Aorta (tissue), 5 donors: ENCODE measurements at places on chromosomes 1 and 21. TPM values are rescaled to one million over a fixed set of nuclear protein-coding genes. Genes with fewer than 3 reads are reported as not detected.

The PADI1 gene
- 0.13 TPM for polyA plus RNA-seq

GRCh38 chr1:1307261-1307922 lies 338 bp downstream of the ACAP3 start:
- H3K4me1 ChIP-seq, result no peaks in the 10 kb centered on the region
- DNase-seq, result peak; percentile 71
- H3K36me3 ChIP-seq, result no peaks in the 10 kb centered on the region
- H3K27me3 ChIP-seq, result no peaks in the 10 kb centered on the region
- peak overlapping the region; percentile 9 for H3K27ac ChIP-seq
- peak overlapping the region; percentile 51 for H3K4me3 ChIP-seq

The CBR3 gene
- 17.2 TPM for polyA plus RNA-seq

The PLEKHM2 gene
- polyA plus RNA-seq, result 23.9 TPM

DNA sequence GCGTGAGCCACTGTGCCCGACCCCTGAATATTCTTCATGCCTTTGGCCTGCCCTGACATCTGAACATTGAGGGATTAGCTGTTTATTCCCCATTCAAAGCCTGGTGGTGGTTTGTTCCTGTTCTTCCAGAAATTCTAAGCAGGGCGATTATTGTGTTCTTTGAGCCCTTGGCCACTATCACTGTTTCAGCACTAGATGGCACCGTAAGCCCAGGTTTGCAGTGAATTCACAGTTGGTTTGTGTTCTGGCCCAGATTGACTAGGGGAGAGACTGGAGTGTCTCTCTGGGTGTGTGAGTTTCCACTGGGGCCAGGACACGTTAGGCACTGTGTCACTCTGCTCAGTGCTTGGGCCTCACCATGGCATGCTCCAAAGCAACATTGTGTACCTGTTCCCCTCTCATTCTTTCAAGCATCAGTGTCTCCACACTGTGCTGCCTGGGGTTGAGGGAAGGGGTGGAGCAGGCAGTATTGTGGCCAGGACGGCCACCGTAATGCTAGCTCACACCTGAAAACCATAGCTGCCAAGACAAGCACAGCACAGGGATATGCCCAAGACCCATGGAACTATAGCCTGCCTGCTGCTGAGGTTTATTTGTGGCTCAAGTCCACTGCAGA lies 52.7 kb downstream of the PKN2 start:
- H3K4me1 ChIP-seq, result no peaks in the 10 kb centered on the region
- no peaks in the 10 kb centered on the region for H3K27me3 ChIP-seq
- no peak overlapping the region for H3K4me3 ChIP-seq
- no peaks in the 10 kb centered on the region for H3K36me3 ChIP-seq

GRCh38 chr1:44919400-44919799 lies 67.0 kb downstream of the EIF2B3 start:
- no peak overlapping the region for H3K27ac ChIP-seq
- no peak for DNase-seq
- no peak overlapping the region for H3K4me3 ChIP-seq
- no peaks in the 10 kb centered on the region for H3K36me3 ChIP-seq
- H3K4me1 ChIP-seq, result no peaks in the 10 kb centered on the region

- no peaks in the 10 kb centered on the region for H3K4me1 ChIP-seq
- H3K4me3 ChIP-seq, result peak overlapping the region; percentile 45
- no peaks in the 10 kb centered on the region for H3K36me3 ChIP-seq
- H3K27me3 ChIP-seq, result no peaks in the 10 kb centered on the region
Measured at GRCh38 chr1:34163792-34164731, 968 bp downstream of the CSMD2 start.

GRCh38 chr1:246051909-246052518 lies 455.1 kb downstream of the SMYD3 start:
- H3K36me3 ChIP-seq, result no peaks in the 10 kb centered on the region
- no peaks in the 10 kb centered on the region for H3K4me1 ChIP-seq
- no peak for DNase-seq

The ILDR2 gene
- not detected for polyA plus RNA-seq

The PPM1J gene
- polyA plus RNA-seq, result 7.1 TPM

DNA sequence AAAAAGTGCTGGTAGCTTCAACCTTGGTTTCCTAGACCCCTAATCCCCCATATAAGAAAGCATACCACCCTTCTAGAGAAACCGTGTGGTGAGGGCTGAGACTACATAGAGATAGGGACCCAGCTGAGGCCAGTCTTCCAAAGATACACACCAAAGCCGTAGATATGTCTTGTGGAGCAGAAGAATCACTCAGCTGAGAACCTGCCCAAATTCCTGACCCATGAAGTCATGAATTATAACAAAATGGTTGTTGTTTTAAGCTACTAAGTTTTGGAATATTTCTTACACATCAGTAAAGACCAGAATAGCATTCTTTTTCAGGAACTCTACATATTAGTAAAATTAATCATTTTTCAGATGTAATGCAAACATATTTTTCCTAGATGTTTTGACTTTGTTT lies 3.3 kb upstream of the SNRPE start:
- H3K27me3 ChIP-seq, result no peaks in the 10 kb centered on the region
- peaks cover 7% of the 10 kb centered on the region for H3K4me1 ChIP-seq
- no peaks in the 10 kb centered on the region for H3K36me3 ChIP-seq
- H3K4me3 ChIP-seq, result no peak overlapping the region
- no peak overlapping the region for H3K27ac ChIP-seq

The CFAP126 gene
- not detected for polyA plus RNA-seq

- no peaks in the 10 kb centered on the region for H3K4me1 ChIP-seq
- no peak for DNase-seq
- no peak overlapping the region for H3K27ac ChIP-seq
- H3K36me3 ChIP-seq, result no peaks in the 10 kb centered on the region
Measured at GRCh38 chr1:46960250-46960649, 19.0 kb upstream of the CYP4A11 start.

GRCh38 chr1:5267603-5268235 lies 613.3 kb downstream of the AJAP1 start:
- H3K27me3 ChIP-seq, result no peaks in the 10 kb centered on the region
- no peaks in the 10 kb centered on the region for H3K36me3 ChIP-seq
- DNase-seq, result peak; percentile 25
- no peaks in the 10 kb centered on the region for H3K4me1 ChIP-seq
- H3K27ac ChIP-seq, result no peak overlapping the region
- H3K4me3 ChIP-seq, result no peak overlapping the region

GRCh38 chr21:16913010-16913409 lies 599.8 kb upstream of the CXADR start:
- H3K27me3 ChIP-seq, result no peaks in the 10 kb centered on the region
- no peak overlapping the region for H3K27ac ChIP-seq
- no peaks in the 10 kb centered on the region for H3K4me1 ChIP-seq
- H3K36me3 ChIP-seq, result no peaks in the 10 kb centered on the region
- DNase-seq, result no peak

The RASSF5 gene
- 5.1 TPM for polyA plus RNA-seq

The CFAP74 gene
- not detected for polyA plus RNA-seq

The NT5C1A gene
- polyA plus RNA-seq, result 0.46 TPM

The PRRX1 gene
- 15.2 TPM for polyA plus RNA-seq

DNA sequence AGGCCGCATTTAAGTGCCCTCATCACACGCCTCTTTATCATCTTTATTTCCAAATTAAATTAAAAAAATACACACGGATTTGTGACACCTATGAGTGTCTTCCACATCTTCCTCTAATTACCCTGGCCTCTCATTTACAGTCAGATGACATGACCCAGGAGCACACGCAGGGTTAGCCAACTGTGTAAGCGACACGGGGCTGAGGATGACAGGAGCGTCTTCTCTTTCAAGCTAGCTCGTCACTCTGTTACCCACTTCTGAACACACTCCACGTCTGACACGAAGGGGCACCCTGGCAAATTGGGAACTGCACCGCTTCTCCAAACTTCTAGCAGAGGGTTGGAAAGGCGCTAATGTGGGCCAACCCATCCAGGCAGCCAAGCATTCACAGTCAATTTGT lies 112.1 kb downstream of the SMYD2 start:
- no peak for DNase-seq
- H3K27ac ChIP-seq, result no peak overlapping the region
- H3K36me3 ChIP-seq, result no peaks in the 10 kb centered on the region
- H3K4me3 ChIP-seq, result no peak overlapping the region
- H3K4me1 ChIP-seq, result no peaks in the 10 kb centered on the region
- H3K27me3 ChIP-seq, result no peaks in the 10 kb centered on the region

The GDAP2 gene
- 3.1 TPM for polyA plus RNA-seq

- no peak overlapping the region for H3K27ac ChIP-seq
- no peaks in the 10 kb centered on the region for H3K4me1 ChIP-seq
- no peak for DNase-seq
- H3K27me3 ChIP-seq, result no peaks in the 10 kb centered on the region
- no peak overlapping the region for H3K4me3 ChIP-seq
Measured at GRCh38 chr1:27394282-27394658, 1.8 kb downstream of the GPR3 start.

GRCh38 chr1:201983380-201983805 lies 945 bp downstream of the RNPEP start:
- H3K27me3 ChIP-seq, result no peaks in the 10 kb centered on the region
- H3K4me1 ChIP-seq, result no peaks in the 10 kb centered on the region
- DNase-seq, result no peak
- no peak overlapping the region for H3K27ac ChIP-seq
- no peaks in the 10 kb centered on the region for H3K36me3 ChIP-seq

GRCh38 chr1:226761322-226761721 lies 22.2 kb upstream of the ITPKB start:
- H3K4me1 ChIP-seq, result no peaks in the 10 kb centered on the region
- DNase-seq, result no peak
- H3K27me3 ChIP-seq, result no peaks in the 10 kb centered on the region
- H3K4me3 ChIP-seq, result no peak overlapping the region

- no peak overlapping the region for H3K4me3 ChIP-seq
- no peaks in the 10 kb centered on the region for H3K27me3 ChIP-seq
- H3K27ac ChIP-seq, result no peak overlapping the region
- peaks cover 8% of the 10 kb centered on the region for H3K4me1 ChIP-seq
Measured at GRCh38 chr1:12447849-12448312, 170.1 kb downstream of the DHRS3 start.

The DCDC2B gene
- not detected for polyA plus RNA-seq

- no peak overlapping the region for H3K27ac ChIP-seq
- DNase-seq, result no peak
- H3K4me3 ChIP-seq, result no peak overlapping the region
- no peaks in the 10 kb centered on the region for H3K36me3 ChIP-seq
- H3K4me1 ChIP-seq, result no peaks in the 10 kb centered on the region
- no peaks in the 10 kb centered on the region for H3K27me3 ChIP-seq
Measured at GRCh38 chr1:93471284-93471683, 23.4 kb downstream of the FNBP1L start.

GRCh38 chr1:205706601-205707502 lies 26.5 kb upstream of the SLC45A3 start:
- H3K4me3 ChIP-seq, result no peak overlapping the region
- no peaks in the 10 kb centered on the region for H3K4me1 ChIP-seq
- no peak for DNase-seq
- H3K27ac ChIP-seq, result no peak overlapping the region

- no peak overlapping the region for H3K27ac ChIP-seq
- no peaks in the 10 kb centered on the region for H3K4me1 ChIP-seq
- H3K4me3 ChIP-seq, result no peak overlapping the region
- H3K27me3 ChIP-seq, result no peaks in the 10 kb centered on the region
- H3K36me3 ChIP-seq, result no peaks in the 10 kb centered on the region
Measured at GRCh38 chr1:938088-938683, 14.5 kb downstream of the SAMD11 start.

- H3K27ac ChIP-seq, result no peak overlapping the region
- H3K4me1 ChIP-seq, result no peaks in the 10 kb centered on the region
- H3K27me3 ChIP-seq, result no peaks in the 10 kb centered on the region
Measured at GRCh38 chr1:230752407-230752806, 5.2 kb downstream of the CAPN9 start.

- H3K27me3 ChIP-seq, result no peaks in the 10 kb centered on the region
- H3K27ac ChIP-seq, result no peak overlapping the region
- H3K36me3 ChIP-seq, result no peaks in the 10 kb centered on the region
- H3K4me3 ChIP-seq, result no peak overlapping the region
- DNase-seq, result no peak
- no peaks in the 10 kb centered on the region for H3K4me1 ChIP-seq
Measured at GRCh38 chr1:219555031-219555692, 57.7 kb downstream of the ZC3H11B start.

The HCRTR1 gene
- not detected for polyA plus RNA-seq

The FNDC5 gene
- 11.7 TPM for polyA plus RNA-seq

DNA sequence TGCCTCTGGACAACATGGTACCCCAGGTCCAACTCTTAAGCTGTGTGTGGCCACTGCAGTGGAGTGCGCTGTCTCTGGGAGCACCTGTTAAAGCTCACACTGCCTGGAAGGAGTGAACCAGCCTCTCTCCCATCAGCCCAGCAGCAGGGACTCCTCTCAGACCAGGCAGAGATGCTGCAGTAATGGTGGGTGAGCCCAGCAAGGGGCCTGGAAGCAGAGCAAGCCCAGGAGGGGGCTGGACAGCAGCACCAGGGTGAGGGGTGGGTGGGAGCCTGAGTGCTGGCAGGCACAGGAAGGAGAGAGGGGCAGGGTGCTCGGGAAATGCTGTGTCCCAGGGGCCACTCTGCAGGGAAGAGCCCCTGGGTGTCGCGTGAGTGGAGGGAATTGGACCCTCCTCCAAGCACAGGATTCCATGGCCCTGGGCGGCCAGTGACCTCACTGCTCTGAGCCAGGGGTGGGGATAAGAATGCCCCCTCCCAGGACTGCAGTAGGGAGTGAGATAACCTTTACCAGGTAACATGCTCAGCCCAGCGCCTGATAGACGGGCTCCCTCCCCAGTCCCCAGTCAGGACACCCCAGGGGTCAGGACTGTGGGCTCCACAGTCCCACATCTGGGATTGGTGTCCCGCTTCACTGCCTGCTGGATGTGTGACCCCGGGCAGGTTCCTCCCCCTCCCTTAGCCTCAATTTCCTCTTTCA lies 313.1 kb downstream of the MATN1 start:
- peak; percentile 16 for DNase-seq
- no peak overlapping the region for H3K4me3 ChIP-seq
- no peaks in the 10 kb centered on the region for H3K4me1 ChIP-seq
- no peak overlapping the region for H3K27ac ChIP-seq
- no peaks in the 10 kb centered on the region for H3K27me3 ChIP-seq
